AG04450 (cell line): ENCODE measurements at places on chromosomes 7 and 10. TPM values are rescaled to one million over a fixed set of nuclear protein-coding genes. Genes with fewer than 3 reads are reported as not detected.

Gene ODAD2
- polyA plus RNA-seq, result 0.96 and 1.3 TPM in 2 replicates

Gene TRDMT1
- polyA plus RNA-seq, result 5.2 and 7.1 TPM in 2 replicates

Gene ANKRD7
- 0.30 and 0.50 TPM in 2 replicates for polyA plus RNA-seq

Gene DDX56
- 45.9 and 52.6 TPM in 2 replicates for polyA plus RNA-seq

Gene TRIM50
- polyA plus RNA-seq, result not detected in 2 replicates

Gene WEE2
- not detected in 2 replicates for polyA plus RNA-seq

Gene SGMS1
- polyA plus RNA-seq, result 16.0 and 17.7 TPM in 2 replicates

Gene CDHR1
- polyA plus RNA-seq, result not detected in 2 replicates

Gene PNLIPRP2
- not detected in 2 replicates for polyA plus RNA-seq

Gene DNAJC1
- 21.5 and 22.2 TPM in 2 replicates for polyA plus RNA-seq

Gene GBX1
- polyA plus RNA-seq, result not detected in 2 replicates

Gene ZNF282
- polyA plus RNA-seq, result 8.2 and 9.9 TPM in 2 replicates

Gene SRGN
- polyA plus RNA-seq, result 137 and 154 TPM in 2 replicates

Gene ACTL6B
- not detected in 2 replicates for polyA plus RNA-seq

Gene CYP3A4
- not detected in 2 replicates for polyA plus RNA-seq

- no peak for DNase-seq
These were observed 116.3 kb upstream of the GDF10 start for GRCh38 chr10:47183704-47184041.

DNA sequence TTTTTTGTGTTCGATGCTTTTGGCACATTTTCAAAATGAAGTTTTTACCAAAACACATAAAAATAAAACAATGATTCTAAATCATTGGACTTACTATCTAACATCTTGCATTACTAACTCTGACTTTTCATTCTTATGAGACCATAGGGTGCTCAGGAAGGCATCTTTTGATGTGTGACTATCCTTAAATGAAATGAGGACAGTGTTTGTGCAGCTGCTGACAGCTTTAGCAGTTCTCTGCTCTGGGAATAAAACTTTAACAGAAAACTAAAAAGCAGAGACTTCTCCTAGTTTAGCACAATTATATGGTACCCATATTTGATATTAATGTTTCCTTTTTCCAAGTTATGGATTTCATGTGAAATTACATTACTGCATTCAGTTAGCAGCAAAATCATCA lies 471.6 kb downstream of the ARL4A start:
- no peak for DNase-seq

GRCh38 chr10:110372656-110373055 lies 67.9 kb upstream of the SMNDC1 start:
- no peak for DNase-seq

DNA sequence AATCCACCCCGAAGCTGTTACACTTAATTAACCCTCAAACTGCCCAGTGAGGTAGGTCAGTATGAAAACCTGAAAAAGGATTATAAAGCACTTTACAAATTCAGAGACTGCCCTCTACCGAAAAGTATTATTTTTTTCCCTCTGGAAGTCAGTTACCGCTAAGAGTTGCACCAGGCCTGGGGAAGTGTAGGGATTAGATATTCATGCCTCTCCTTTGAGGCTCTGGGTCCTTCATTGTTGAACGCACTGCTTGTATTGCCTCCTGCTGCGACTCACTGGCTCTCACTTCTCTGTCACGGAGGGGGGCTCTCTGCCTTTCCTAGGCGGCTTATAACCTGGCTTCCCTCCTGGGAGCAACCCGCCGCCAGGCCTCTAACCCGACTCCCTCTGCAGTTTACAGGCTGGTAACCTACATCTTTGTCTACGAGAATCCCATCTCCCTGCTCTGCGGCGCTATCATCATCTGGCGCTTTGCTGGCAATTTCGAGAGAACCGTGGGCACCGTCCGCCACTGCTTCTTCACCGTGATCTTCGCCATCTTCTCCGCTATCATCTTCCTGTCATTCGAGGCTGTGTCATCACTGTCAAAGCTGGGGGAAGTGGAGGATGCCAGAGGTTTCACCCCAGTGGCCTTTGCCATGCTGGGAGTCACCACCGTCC lies 2.7 kb downstream of the RHBDD2 start:
- no peak for DNase-seq

- DNase-seq, result no peak
These were observed 48.0 kb upstream of the MSRB2 start for GRCh38 chr10:23047201-23048050.

- DNase-seq, result no peak
These were observed 227.7 kb upstream of the TEX47 start for GRCh38 chr7:89023206-89023605.

- no peak for DNase-seq
These were observed 559 bp upstream of the FKBP14 start for GRCh38 chr7:30027065-30027456.

DNA sequence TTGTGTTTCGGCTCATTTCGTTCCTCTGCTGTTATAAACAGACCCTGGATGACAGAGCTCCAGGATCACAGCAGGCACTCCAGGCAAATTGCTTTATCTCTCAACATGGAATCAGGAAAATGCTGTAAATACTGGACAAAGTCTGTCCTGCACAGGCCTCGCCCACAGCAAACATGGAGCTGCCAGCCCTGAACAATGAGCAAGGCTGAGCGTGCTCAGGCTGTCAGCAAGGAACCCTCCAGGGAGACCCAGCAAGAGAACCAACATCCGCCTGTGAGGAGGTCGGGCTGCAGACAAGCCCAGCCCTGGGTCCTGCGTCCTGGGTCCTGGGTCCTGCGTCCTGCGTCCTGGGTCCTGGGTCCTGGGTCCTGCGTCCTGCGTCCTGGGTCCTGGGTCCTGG lies 180.8 kb downstream of the PTPRN2 start:
- no peak for DNase-seq

DNA sequence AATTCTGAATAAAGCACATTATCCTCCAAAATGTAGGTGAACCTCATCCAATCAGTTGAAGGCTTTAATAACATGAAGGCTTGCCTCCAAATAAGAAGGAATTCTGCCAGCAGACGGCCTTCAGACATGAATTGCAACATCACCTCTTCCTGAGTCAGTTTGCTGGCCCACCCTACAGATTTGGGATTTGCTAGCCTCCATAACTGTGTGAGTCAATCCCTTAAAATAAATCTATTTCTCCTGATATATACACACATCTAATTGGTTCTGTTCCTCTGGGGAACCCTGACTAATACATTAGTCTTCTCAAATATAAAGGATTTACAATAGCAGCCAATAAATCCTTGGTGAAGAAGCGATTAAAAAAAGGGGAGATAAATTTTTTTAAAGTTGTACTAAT lies 34.8 kb upstream of the OSBPL3 start:
- peak; percentile 82 for DNase-seq

DNA sequence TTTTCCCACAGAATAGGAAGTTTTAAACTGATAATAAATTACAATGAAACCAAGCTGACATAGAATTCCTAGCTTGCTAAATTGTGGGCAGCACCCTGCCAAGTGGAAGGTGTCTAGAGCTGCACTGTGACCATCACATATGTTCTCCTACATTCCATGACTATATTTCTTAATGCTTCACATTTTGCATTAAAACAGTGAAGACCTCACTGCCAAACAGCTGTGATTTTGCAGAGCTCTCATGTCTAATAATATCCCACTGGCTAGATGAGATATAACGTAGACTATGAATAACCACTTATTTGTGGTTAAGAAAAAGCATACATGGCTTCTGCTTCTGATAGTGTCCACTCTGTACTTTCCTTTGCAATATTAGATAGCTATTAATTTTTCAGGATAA lies 228.3 kb upstream of the TEX47 start:
- no peak for DNase-seq

DNA sequence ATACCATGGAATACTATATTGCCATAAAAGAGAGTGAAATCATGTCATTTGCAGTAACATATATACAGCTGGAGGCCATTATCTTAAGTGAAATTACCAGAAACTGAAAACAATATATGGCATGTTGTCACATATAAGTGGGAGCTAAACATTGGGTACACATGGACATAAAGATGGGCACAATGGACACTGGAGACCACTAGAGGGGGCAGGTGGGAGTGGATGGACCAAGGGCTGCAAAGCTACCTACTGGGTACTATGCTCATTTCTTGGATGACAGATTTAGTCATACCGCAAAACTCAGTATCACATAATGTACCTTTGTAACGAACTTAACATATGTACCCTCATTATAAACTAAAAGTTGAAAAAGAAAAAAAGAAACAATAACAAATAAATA lies 1167.6 kb downstream of the NXPH1 start:
- DNase-seq, result no peak

DNA sequence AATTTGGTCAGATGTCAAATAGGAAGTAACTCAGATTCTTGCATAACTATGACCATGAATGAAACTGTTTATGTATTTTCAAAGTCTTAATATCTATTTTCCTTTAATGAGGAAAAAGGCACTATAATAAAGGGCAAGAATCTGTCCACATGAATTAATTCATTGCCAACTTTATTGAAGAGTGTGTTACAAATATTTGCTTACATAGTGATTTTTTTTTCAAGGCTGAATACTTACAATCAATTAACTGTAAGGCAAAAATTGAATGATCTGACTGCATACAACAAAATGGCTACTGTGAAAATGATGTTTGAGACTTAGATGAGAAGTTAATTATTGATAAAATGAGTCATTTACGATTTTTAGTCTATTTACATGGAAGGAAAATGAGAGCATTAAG lies 475.0 kb downstream of the DNAJB9 start:
- DNase-seq, result no peak

- no peak for DNase-seq
These were observed 27.4 kb upstream of the POU6F2 start for GRCh38 chr7:38950309-38950708.

DNA sequence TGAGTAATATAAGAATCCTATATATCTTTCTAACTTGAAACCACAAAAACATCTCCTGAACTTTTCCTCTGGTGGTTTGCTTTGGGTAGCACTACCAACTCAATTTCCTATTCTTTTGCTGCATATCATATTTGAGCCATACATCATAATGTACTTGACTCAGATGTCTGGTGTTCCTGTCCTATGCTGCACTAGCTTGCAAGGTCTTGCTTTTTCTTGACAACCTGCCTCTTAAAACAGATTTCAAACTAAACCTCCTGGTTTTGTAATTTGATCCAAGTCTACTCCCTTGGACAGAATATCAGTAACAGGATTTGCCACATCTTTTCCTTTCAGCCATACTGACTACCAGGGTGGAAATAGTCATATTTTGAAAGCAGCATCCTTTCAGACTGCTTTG lies 520.3 kb upstream of the LRRTM3 start:
- DNase-seq, result no peak

DNA sequence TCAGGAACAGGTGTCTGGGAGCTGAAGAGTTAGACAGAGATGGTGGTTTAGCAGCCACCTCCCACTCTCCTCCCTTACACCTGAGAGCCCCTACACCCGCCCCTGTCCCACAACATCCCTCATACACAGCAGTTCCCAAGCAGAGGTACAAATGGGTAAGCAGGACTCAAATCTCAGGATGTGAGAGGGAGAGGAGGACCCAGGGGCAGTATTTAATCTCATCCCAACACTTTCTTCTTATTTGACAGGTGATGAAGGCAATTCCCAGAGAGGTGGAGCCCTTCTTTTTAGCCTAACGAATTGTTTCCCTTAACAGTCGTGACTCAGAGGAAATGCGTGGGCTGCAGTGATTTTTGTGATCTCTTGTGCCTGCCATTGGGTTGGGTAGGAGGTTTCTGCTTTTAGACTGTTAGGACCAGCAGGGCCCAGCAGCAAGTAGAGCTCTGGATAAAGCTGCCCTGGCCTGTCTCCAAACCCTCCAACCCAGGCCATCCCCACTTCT lies 191.3 kb downstream of the HECW1 start:
- no peak for DNase-seq

GRCh38 chr7:121475806-121476205 lies 79.7 kb upstream of the FAM3C start:
- no peak for DNase-seq

GRCh38 chr10:56035489-56035888 lies 325.6 kb downstream of the ZWINT start:
- no peak for DNase-seq

DNA sequence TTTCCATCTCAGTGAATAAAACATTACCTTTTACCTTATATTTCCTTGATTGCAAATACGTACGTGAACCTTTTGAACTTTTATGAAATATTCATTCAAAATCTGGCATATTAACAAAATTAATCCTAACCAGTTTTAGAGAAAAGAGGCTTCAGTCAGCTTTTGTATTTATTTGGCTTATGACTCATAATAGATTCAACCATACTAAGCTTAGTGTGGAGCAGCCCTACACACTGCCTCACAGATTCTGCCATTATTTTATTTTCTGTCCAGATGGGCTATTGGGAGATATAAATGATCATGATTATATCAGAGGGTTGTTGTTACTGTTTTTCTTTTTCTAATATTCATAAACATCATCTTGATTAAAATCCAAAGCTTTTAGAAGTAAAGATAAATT lies 325.5 kb downstream of the GPR37 start:
- DNase-seq, result no peak

DNA sequence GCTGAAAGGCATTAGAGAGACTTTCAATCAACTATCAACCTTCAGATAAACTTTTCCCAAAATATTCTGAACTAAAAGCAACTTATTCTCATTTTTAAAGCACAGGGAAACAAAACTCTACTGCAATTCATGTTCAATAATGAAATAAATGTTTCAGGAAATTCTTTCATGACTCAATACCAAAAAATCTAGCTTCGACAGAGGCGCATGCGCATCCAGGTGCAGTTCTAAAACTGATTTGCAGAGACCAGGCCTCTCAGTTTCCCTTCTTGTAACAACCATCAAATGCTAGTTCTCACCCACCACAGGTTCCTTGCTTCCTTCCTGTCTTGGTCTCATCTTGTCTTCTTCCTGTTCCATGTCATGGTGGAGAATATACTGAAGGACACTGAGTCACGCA lies 55.3 kb upstream of the NRBF2 start:
- DNase-seq, result no peak

GRCh38 chr10:97733256-97733655 lies 3.7 kb upstream of the ZFYVE27 start:
- no peak for DNase-seq

DNA sequence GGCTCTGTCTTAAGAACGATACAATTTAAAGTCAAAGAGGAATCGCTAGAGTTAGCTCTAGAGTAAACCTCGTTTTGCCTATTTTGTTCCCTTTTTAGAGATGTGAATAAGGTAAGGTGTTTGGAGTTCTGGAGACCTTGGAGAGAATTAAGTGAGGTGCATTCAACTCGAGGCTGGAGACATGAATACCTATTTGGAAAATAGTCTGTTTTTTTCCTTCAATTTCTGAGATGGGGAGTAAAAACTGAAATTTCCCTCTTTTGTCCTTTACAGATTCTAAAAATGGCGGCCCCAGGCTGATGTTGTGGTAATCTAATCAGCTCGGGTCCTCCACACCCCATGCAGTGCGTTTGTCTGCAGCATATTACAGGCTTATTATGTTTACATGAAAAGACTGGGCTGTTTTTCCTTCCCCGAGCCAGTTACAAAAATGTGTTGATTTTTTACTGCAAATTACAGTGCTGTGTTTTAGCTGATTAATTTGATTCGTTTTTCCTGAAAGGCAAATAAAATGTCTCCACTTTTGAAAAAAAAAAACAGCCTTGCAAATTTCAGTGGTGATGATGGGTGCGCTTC lies 1.5 kb downstream of the KMT2E start:
- DNase-seq, result no peak

DNA sequence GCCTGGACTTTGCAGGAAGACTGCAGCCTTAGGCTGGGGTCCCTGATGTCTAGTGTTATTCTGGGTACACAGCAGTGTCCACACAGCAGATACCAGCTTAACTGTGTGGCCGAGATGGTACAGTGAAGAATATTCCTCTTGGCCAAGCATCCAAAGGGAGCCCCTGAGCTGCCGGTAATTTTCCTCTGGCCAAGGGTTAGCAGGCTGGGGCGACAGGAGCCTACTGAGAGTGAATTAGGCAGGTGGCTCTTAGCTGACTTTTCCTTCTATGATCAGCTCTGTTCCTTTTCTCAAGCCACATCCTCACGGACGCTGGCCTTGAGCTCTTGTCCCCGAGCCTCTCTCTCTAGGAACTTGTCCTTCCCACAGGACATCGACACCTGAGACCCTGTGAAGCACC lies 29.8 kb downstream of the PRKAG2 start:
- no peak for DNase-seq
